Fibroblast of upper back skin (primary cell): ENCODE measurements at places on chromosomes 13 and 19.

GRCh38 chr19:17021793-17022590 is 4.6 kb downstream of the CPAMD8 start:
- no peak for DNase-seq

- no peak for DNase-seq
These were observed 61.2 kb downstream of the MYH14 start for GRCh38 chr19:50264483-50265186.

GRCh38 chr19:10760273-10760944 is 42.5 kb downstream of the DNM2 start:
- DNase-seq = peak; percentile 23

GRCh38 chr13:102707467-102707866 is 12.6 kb upstream of the METTL21C start:
- DNase-seq = peak; percentile 96

DNA sequence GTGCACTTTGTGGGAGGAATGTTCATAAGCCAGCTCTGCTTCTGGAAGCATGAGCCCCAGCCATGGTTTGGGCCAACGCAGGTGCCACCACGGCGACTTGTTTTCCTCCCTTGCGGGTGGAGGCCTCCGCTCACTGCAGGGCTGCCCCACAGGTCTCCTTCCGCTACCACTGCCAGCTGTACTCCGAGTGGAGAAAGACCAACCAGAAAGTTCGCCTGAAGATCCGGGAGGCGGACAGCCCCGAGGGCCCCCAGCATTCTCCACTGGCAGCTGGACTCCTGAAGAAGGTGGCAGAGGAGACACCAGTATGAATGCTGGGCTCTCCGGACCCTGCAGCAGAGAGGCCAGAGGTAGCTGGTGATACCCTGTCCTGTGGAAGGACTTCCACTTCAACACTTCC is 6.5 kb upstream of the HNRNPM start:
- DNase-seq = no peak

GRCh38 chr19:33499671-33500506 is 21.7 kb downstream of the PEPD start:
- no peak for DNase-seq

- peak; percentile 17 for DNase-seq
These were observed 379 bp upstream of the ZNF470 start for GRCh38 chr19:56566904-56567273.

DNA sequence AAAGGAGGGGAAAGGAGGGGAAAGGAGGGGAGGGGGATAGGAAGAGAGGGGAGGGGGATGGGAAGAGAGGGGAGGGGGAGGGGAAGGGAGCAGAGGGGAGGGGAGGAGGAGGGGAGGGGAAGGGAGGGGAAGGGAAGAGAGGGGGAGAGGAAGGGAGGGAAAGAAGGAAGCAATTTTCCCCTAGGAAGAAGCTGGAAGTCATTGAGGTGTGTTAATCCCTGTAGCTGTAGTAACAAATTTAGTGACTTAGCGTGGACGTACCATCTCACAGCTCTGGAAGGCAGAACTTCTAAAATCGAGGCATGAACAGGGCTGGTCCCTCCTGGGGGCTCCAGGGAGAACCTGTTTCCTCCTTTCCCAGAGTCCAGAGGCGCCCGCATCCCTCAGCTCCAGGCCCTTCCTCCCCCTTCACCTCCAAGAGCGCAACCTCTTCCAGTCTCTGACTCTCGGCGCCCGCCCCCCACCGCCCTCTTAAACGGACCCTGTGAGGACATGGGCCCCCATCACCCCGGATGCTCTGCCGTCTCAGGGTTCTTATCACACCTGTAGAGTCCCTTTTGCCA is 5.6 kb upstream of the CDC34 start:
- no peak for DNase-seq

DNA sequence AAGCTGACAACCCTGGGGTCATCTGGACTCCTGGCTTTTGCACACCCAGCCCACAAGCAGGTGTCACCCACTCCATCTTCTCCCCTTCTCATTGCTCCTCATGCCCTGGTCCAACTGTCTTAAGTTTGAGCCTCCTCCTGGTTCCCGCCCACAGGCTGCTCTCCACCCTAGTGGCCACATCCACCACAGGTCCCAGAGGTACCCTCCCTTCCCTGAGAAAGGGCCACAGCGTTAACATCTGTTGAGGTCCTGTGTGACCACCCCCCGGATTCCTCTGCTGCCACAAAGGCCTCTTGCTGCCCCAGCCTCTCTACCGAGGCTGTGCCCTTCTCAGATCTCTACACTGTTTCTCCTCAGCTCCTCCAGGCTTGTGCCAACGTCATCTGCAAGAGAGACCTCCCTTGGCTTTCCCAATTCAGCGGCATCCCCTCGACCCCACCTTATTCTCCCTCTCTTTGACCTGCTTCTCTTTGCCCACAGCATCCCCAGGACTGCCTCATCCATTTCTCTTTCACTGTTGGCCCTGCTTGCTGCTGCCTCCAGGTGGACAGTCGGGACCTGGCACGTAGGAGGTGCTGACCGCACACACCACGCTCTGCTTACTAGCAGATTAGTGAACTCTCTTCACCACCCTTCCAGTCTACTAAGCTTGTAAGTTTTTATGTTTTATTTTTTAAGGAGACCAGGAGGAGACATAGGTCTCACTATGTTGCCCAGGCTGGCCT is 33.3 kb downstream of the SUGP2 start:
- DNase-seq = no peak

DNA sequence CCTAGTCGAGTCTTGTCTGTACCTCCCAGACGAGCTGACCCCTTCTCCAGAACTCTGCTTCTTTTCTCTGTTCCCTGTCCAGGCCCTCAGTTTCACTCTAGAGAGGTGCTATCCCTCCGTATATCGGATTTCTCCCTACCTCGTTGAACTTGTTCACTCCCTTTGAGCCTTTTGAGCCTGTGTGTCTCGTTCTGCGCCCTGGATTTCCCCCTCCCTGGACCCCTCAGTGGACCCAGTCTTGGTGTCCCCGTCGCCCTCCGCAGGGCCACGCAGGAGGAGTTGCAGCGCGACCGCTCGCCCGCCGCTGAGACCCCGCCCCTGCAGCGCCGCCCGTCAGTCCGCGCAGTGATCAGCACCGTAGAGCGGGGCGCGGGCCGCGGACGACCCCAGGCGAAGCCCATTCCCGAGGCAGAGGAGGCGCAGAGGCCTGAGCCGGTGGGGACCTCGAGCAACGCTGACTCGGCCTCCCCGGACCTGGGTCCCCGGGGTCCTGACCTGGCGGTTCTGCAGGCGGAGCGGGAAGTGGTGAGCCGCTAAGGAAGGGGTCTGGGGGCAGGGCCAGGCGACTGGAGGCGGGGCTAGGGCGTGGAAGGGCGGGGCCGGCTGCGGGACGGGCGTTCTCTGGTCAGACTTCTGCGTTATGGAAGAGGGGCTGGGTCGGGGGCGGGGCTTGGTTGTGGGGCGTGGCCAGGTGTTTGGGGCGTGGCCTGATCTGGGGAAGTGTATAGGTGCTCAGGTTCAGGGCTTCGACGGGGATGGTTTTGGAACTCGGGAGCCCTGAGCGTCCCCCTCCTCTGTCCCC is 5.5 kb downstream of the EPS8L1 start:
- DNase-seq = peak; percentile 35

- DNase-seq = peak; percentile 44
These were observed at the start of gene CERS4 for GRCh38 chr19:8208922-8209461. Gene CERS4, plus strand, starts transcription at chr19:8209370. Its CDS starts 41,707 bp downstream, at chr19:8251077.

- peak; percentile 47 for DNase-seq
These were observed 3.0 kb upstream of the COX6B1 start for GRCh38 chr19:35644987-35645679.

GRCh38 chr19:19538061-19538784 is at the start of gene CILP2:
Gene CILP2, plus strand, starts transcription at chr19:19538265. Its CDS starts 85 bp downstream, at chr19:19538350.
- DNase-seq = no peak

DNA sequence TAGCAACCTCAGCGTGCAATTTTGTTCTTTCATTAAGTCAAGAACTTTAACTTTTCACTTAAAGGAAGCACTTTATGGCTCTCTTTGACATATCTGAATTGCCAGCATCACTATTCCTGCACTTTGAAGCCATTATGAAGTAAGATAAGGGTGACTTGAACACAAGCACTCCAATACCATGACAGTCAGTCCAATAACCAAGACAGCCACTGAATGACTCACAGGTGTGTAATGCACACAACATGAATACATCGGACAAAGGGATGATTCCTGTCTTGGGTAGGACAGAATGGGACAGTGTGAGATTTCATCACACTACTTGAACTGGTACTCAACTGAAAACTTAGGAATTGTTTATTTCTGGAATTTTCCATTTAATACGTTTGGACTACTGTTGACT is 233.7 kb upstream of the IPO5 start:
- DNase-seq = no peak

DNA sequence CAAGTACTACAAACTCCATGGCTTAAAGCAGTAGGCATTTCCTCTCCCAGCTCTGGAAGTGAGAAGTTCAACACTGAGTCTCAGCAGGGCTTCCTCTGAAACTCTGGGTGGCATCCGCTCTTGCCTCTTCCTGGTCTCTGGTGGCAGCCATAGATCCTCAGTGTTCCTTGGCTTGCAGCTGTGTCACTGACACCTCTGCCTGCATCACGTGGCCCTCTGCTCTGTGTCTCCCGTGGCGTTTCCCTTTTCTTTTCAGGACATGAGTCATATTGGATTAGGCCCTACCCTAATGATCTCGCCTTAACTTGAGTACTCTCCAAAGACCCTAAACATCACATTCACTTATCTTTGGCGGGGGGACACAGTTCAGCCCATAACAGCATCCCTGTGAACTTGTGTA is 466.7 kb downstream of the MYO16 start:
- no peak for DNase-seq

GRCh38 chr13:19674898-19675297 is 41.4 kb downstream of the MPHOSPH8 start:
- no peak for DNase-seq

- no peak for DNase-seq
These were observed 17.3 kb upstream of the KDM4B start for GRCh38 chr19:4951656-4952055.

DNA sequence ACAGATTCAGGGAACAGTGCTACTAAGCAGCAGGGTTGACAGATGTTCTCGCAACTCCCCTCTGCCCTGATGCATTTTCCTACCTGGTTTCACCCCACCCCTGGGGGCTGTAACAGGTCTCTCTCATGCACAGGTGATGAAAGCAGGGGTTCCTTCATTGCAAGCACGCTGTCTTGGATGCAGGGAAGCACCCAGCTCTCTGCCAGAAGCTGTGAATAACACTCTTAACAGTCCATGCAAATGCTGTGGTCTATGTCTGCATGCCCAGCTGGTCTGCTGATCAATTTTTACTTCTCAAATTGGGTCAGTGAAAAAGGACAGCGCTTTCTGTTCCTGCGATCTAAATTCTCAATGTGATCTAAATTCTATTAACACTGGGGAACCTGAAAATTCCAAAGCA is 246.3 kb upstream of the TSHZ3 start:
- DNase-seq = no peak

GRCh38 chr19:18090545-18091216 is 3.9 kb upstream of the IL12RB1 start:
- no peak for DNase-seq

DNA sequence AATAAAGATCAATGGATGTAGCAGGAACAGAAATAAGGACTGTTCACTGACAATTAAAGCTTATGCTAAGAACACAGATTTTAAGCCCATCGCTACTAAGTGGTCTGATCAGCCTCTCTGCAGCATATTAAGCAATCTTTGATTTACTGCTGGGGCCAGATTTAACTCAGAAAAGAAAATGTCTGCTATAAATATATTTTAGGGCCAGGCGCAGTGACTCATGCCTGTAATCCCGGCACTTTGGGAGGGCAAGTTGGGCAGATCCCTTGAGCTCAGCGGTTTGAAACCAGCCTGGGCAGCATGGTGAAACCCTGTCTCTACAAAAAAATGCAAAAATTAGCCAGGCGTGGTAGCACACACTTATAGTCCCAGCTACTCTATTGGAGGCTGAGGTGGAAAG is 43.0 kb downstream of the METTL21C start:
- peak; percentile 42 for DNase-seq

GRCh38 chr13:40031031-40031430 is 375.6 kb downstream of the COG6 start:
- DNase-seq = peak; percentile 94

DNA sequence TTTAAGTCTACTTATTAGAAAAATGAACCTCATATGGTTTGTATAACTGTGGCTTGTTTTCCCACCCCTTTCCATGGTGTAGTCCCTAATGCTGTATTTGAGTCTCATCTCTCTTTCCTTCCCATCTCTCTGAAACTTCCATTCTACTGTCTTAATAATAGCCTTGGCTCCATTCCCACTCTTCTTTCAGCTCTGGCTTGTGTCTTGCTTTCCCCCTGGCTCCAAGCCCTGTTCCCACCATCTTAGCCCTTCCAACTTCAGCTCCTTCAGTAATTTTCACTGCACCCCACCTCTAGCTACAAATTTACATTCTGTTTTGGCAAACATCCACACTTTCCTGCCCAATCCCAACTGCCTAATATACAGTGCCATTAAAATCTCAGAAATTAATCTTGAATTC is 137.5 kb downstream of the SLITRK6 start:
- DNase-seq = peak; percentile 3

DNA sequence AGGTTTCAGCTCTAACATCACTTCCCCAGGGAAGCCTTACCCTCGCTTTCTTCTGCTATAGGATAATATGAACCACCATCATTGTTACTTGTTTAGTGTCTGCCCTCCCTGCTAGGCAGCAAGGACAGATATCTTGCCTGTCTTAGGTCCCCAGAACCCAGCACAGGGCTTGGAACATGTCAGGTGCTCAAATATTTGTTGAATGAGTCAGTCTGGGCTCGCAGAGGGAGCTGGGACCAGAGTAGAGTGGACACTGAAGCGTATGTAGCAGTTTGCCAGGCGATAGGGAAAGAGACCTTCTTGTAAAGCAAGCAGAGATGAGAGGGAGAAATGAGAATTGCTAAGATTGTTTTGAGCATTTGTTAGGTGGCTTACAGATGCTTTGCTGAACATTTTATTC is 11.7 kb downstream of the BCKDHA start:
- peak; percentile 12 for DNase-seq

DNA sequence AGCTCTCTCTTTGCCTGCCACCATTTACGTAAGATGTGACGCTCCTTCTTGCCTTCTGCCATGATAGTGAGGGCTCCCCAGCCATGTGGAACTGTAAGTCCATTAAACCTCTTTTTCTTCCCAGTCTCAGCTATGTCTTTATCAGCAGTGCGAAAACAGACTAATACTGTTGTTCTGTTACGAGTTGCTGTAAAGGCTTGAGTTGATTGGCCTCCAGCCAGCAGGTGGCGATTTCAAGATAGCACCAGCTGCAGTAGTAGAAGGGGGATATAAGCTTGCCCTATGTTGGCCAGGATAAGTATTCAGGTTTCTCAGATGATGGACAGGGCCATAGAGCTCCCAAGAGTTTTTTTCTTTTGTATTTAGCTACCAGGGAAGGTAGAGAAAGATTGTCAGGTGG is 385.5 kb downstream of the MZT1 start:
- no peak for DNase-seq

DNA sequence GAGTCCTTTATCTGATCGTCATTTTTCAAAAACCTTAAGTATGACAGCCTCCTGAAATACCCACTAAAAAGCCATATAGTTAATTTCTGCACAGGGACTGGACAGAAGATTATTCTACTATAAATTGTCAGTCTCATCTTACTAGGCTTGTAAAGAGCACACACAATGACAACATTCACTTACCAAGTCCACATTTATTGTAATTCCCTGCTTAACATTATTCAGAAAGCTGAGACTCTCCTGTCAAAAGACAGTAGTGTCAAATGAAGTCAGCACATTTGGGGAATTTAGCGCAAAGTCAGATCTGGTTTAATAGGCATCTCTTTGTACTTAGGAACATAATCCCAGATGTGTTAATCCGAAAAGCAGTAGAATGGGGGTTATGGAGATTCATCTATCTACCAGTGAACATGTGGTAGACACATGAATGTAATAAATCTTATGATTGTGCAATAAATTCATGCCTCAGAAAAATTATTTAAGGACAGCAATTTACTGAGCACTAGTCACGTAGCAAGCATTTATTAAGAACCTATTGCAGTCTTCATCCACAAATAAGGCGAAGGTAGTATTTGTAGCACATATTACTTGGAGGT is 224.6 kb upstream of the GPC6 start:
- DNase-seq = peak; percentile 72
